ENCODE measurements at places on chromosomes 2 and 18.

DNA sequence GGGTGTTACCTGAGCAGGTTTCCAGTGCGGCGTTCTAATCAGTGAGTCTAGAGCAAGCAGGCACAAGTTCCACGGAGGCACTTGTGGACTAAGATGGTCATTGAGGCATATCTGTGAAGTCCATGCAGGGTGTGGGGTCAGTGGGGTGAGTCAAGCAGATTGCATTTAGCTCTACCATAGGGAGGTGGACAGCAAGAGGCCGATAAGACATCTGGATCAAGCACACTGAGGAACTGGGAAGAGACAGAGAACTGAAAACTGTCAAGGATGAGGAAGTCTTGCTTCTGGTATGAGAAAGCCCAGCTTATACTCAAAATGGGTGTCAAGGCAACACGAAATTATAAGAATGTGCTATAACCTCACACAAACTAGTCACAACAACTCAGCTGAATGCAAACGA, 61.2 kb upstream of the SLC39A10 start:
- no peak for DNase-seq

- no peak for DNase-seq
Measured at GRCh38 chr2:39608263-39608575, 57.5 kb upstream of the TMEM178A start.

DNA sequence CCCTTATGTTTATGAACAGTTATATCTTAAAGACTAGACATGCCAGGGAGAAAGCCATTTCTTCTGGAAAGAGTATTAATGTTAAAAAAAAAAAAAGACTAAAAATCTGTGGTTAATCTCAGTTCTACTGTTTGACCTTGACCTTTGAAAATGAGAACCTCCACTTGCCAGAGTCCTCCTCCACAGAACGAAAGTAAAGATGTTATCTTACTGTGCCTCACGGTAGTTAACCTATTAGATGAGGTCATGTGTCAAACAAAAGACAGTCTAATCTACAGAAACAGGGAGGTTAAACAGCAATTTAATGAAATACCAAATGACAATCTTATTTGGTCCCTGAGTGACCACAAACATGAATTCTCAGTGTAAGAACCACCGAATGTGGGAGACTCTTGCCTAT, 51.2 kb downstream of the SLC14A2 start:
- peak; percentile 47 for DNase-seq

GRCh38 chr2:130720528-130720927, 8.3 kb upstream of the GPR148 start:
- DNase-seq = no peak

DNA sequence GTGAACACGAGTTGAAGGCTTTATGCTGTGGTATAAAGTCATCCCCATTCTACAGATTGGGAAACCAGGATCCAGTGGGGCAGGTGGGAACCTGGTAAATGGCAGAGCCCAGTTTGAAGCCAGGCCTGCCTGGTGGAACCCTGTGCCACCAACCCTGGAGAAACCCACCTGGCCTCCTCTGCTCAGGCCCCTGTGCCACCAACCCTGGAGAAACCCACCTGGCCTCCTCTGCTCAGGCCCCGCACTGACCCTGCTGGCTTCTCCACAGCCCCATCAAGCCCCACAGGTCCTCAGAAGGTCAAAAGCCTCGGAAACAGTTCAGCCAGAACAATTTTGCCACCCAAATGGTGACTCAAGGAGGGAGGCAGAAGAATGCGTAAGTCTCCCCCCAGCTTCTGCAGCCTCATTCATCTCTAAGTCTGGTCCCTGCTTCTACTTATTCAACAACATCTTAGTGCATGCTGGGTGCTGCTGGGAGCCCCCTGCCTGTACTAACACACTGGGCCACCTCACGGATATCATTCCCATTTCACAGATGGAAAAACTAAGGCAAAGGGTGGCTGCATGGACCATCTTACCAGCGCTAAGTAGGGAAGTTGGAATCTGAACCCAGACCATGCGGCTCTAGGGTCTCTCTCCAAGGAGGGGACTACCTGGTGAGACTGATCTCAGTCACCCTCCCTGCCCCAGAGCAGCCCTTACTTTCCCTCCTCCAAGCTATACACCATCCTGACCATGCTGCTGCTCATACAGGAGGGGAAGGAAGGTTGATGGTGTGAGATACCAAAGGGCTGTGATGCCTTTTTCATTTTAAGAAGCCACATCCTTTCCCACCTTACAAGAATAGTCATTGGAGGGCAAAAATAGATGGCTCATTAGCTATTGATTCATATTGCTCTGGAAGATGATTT, 93.7 kb upstream of the ID2 start:
- DNase-seq = peak; percentile 16

Data from central memory CD4-positive, alpha-beta T cell (primary cell).